HAP-1 (cell line): ENCODE measurements at places on chromosomes 3 and 15.

DNA sequence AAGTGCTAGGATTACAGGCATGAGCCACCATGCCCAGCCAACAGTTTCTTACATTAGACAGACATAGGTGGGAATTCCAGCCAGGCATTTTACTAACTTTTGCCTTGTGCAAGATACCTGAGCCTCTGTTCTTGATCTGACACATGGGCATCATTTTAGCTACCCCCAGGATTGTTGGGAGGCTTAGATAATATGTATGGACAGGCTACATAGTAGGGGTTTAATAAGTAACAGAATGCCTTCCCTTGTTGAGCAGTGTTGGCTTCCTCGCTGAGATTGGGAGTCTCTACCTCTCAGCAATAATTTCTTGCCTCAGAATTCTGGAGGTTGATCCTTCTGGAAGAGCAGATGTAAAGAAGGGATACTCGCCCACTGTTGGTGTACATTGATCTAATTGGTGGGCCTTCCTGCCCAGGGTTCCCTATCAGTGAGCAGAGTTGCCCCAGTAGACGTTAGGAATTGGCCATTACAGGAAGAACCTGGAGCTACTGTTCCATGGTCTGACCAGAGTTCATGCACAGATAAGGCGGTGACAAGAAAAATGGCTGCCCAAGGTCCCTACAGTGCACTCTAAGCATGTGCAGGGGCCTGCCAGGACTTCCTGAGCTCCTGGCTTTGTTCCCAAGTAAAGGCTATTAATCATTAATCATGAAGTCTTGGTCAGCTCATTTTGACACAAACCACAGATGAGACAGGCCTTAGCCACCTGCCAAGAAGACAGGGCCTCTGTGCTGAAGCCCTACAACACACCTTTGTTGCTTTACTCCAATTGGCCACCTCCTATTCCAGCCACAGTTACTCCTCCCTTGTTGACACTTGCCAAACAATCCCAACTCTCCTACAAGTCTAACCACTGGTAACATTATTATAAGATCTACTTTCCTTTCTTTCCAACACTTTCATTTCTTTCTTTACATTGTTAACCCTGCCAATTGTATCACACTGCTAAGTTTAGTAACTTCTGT is 5.0 kb upstream of the IL17RE start:
- DNase-seq: no peak

DNA sequence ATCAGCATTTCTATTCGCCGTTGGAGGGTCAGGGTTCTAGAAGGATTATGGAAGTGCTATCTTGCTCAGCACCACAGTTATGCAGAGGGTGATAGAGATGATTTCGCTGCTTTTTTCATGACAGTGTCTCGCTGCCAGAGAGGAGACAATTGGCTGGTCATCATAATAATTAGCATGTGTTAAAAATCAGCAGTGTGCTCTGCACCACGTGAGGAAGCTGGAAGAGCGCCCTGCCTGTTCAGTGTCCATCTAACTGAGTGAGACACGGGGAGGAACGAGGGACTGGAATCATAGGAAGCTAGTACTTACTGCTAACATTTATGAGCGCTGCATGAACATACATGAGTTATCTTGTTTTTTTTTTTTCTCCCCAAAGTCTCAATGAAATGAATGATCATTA is 116.2 kb upstream of the PLAAT1 start:
- no peak for DNase-seq

DNA sequence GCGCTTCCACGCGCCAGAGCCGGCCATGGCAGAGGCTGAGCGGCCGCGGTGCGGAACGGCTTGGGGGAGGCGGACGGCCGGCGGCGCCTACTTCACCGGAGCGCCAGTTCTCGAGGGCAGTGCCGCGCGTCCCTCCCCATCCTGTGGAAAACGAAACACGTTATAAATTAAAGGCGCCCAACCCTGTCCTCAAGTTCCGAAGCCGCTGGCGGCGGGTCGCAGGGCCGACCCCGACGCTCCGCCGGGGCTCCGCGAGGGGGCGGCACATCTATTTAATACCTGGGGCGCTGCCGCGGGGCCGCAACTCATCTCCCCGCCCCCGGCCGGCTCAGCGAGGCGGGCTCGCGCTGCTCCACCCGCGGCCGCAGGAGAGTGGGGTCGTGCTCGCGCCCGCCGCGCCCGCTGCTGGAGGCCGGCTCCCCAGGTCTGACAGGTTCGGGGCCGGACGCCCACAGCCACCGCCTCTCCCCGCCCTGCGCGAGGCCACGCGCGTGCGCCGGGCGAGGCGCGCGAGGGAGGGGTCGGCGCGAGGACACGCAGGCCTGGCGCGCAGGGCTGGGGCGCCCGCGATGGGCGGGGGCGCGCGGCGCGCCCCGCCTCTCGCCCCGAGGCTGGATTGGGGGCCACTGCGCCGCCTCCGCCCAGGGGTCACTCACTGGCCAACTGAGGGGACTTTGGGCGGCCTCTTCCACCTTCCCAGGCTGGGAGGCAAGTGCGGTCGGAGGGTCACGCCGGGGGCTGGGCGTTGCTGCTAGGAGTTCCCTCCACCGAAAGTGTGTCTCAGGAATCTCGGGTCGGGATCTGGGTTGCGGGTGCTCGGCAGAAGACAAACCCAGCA is at the start of gene SLC30A4:
TSS of gene SLC30A4 (minus strand) at position 428 of the 838 bp plus-strand sequence. CDS start at position 27, 401 bp downstream.
- peak; percentile 64 for DNase-seq

DNA sequence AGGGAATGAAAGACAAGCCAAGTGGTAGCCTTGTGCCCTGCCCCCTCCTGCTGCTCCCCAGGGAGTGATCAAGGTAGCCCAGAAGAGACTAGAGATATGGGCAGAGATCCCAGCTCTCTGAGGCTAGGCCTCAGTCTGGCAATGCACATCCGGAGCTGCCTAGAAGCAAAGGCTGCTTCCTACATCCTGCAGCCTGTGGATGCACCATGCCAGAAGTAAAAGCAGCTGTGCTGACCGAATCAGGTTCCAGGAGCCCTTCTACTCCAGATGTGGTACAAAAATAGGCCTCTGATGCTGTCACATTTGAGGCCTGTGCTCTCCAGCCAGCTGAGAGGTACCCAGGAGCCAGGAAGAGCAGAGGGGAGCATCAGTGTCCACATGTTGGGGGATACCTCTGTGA is 16.0 kb downstream of the TRAIP start:
- DNase-seq: no peak

DNA sequence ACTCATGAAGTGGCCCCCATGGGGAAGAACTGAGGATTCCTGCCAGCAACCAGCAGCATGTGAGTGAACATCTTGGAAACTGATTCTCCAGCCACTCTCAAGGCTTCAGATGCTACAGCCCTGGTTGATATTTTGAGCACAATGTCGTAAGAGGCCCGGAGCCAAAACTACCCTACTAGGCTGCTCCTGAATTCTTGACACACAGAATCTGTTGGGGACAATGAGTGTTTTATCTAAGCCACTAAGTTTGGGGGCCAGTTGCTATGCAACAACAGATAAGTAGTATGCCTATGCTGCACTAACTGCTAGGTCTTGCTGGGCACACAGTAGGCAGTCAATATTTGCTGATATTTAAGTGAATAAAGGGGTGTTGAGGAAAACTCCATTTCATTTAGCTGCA is 89.9 kb upstream of the CHL1 start:
- no peak for DNase-seq

- no peak for DNase-seq
Observed at GRCh38 chr15:81981908-81982307, 63.9 kb downstream of the MEX3B start.

DNA sequence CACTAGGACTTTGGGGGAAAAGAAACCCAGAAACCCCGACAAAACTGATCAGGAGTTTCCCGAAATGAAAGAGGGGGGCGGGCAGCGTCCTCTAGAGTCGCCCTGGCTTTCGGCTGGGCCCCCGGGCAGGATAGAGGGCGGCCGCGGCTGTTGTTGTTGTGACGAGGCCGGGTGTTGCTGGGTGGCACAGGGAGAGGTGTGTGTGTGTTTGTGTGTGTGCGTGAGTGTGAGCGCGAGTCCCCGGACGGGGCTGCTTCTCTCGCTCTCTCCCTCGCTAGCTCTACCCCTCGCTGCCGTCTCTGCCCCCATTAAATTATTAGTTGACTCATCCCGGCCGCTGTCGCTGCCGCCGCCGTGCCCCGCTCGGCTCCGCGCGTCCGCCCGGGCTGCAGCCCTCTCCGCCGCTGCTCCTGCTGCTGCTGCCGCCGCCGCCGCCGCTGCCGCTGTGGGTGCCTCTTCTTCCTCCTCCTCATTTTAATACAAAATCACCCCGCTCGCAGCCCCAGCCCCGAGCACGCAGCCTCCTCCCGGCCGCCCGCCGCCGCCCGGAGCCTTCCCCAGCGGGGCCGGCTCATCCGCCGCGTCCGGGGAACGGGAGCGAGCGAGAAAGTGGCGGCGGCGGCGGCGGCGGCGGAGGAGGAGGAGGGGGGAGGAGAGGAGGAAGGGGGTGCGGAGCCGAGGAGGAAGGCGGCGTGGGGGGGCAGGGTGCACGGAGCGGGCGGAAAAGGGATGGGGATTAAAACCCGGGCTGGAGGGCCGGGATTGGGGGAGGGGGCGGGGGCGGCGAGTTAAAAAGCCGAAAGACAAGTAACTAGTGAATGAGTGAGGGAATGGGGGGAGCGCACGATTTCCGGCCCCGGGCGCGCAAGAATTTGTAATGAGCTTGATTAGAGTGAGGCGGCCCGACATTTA is at the start of gene SATB1:
TSS of gene SATB1 (minus strand) at position 611 of the 912 bp plus-strand sequence. CDS start 4,372 bp downstream, outside the sequence.
- peak; percentile 91 for DNase-seq

- peak; percentile 47 for DNase-seq
Observed at GRCh38 chr3:181103605-181104004, 114.1 kb upstream of the DNAJC19 start.

DNA sequence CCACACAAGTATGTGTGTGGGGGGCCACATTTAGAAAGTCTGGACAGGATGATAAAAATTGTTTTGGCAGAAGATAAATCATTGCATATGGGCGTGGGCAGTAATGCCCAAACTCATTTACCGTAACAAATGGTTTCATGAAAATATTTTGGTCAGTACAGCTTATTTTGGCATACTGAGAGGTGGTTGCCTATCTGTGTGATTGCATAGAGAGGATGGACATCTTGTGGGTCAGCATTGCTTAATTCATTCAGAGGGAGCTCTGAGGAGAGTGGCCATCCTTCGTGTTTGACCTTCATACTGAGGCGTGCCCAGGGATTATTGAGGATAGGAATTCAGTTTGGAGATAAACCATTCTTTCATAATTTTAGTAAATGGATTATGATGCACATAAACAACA is 162.5 kb downstream of the GAP43 start:
- DNase-seq: no peak

DNA sequence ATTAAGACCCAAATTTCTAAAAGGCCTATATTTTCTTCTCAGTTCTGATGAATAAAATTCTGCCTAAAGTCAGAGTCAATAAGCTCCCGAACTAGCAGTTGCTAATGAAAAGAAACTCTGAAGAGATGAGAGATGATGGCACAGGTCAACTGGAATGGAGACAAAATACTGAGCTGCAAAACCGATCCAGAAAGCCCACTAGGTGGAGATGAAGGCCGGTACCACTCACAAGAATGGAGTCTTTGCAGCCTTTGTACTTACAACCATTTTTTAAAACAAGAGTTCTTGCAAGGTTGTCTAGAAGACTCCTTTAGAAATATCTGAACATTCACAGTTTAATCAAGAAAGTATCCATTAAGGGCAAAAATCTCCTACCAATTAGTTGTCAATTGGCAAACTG is 119.9 kb upstream of the TJP1 start:
- no peak for DNase-seq

GRCh38 chr15:95142531-95142930 is 911.2 kb downstream of the MCTP2 start:
- no peak for DNase-seq

DNA sequence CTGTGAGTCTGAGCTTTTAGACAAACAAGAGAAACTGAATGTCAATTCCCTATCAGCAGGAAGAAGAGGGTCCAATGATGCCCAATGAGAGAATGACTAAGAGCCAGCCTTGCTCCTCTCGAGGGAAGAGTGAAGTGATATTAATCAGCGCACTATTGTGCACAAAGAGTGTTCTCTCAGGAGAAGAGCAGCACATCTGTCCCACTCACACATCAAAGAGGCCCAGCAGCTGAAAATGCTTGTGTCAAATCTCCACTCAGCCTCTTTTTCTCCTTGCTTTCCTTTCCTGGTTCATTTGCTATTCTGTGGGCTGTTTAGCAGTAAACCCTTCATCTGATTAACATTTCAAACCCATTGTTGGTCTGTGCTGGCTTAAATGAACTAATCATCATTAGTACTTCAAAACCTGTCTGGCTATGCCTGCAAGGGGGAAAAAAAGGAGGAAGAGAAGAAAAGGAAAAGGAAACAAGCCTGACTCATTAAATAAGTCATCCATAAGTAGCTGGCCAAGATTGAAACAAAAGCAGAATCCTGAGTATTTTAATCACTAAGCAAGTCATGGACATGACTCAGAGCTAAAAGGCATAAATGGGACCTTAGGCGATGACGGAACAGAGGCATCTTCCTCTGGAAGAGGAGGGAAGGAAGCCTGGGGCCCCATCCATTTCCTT is 912.7 kb downstream of the TUSC7 start:
- no peak for DNase-seq

GRCh38 chr15:96345560-96346399 is 15.3 kb downstream of the NR2F2 start:
- peak; percentile 79 for DNase-seq

DNA sequence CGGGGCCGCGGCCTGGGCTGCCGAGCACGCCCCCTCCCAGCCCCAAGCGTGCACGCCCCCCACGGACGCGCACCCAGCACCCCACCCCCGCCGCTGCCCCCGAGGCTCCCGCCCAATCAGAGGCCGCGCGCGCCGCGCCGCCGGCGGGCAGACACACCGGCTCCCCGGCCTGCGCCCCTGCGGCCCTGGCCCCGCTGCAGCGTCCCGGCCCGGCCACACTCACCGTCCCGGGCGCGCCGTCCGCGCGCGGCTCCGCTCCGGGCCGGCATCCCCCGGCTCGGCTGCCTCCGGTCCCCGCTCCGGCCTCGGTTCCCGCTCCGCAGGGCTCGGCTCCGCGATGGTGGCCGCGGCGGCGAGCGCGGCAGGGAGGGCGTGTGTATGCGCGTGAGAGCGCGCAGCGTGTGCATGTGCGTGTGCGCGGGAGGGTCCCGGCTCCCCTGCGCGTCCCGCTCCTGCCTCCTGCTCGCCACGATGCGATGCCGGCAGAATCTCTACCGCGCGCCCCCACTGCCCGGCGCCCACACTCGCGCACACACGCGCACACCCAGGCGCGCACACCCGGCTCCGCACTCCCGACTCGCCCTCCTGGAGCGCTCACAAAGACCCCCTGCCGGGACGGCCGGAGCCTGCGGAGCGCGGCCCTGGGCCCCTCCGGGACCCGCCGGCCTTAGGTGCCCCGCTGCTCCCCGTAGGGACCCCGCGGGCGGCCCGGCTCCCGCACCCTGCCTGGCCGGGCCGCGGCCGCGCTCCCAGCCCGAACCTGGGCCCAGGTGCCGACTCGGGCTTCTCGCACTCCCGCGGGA is 186.5 kb upstream of the LINGO1 start:
- DNase-seq: peak; percentile 85

DNA sequence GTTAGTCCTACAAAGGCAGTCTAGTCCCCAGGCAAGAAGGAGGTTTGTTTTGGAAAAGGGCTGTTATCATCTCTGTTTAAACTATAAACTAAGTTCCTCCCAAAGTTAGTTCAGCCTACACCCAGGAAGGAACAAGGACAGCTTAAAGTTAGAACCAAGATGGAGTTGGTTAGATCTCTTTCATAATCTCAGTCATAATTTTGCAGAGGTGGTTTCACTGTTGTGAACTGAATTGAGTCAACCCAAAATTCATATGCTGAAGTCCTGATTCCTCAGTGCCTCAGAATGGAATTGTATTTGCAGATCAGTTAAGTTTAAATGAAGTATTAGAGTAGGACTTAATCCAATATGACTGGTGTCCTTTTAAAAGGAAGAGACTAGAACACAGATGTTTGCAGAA is 101.0 kb upstream of the C3orf80 start:
- no peak for DNase-seq

- DNase-seq: no peak
Observed at GRCh38 chr15:23516866-23517265, 48.6 kb upstream of the MKRN3 start.
